ENCODE measurements at places on chromosomes 2 and 18.

- H3K27ac ChIP-seq = no peak overlapping the region
- H3K4me1 ChIP-seq = no peaks in the 10 kb centered on the region
- H3K4me3 ChIP-seq = no peak overlapping the region
- no peak for DNase-seq
Measured at GRCh38 chr2:222290736-222291484, 7.9 kb downstream of the PAX3 start.

DNA sequence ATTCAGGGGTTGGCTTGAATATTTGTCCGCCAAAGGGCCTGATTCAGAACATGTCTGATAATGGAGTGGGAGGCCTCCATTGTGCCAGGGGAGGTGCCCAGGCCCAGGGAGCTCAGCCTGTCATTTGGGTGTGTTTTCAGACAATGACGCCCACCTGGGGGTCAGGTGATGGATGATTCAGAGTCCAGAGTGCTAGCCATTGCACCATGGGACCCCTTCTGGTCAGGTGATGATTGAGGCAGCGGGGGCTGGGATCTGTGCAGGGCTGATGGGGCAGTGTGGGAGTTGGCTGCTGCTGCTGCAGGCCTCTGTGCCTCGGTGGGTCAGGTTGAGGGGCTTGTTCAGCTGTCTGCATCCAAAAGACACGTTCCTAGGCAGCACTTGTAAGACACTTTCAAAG, 8.3 kb upstream of the ARHGEF4 start:
- H3K4me3 ChIP-seq = no peak overlapping the region
- H3K4me1 ChIP-seq = no peaks in the 10 kb centered on the region
- DNase-seq = no peak
- H3K27ac ChIP-seq = no peak overlapping the region

GRCh38 chr18:58426611-58427010, 202.3 kb downstream of the ALPK2 start:
- H3K4me1 ChIP-seq = no peaks in the 10 kb centered on the region
- H3K4me3 ChIP-seq = no peak overlapping the region

- H3K36me3 ChIP-seq = peaks cover 4% of the 10 kb centered on the region
- no peak for DNase-seq
- no peaks in the 10 kb centered on the region for H3K27me3 ChIP-seq
- H3K27ac ChIP-seq = peak overlapping the region; percentile 25
- H3K4me3 ChIP-seq = peak overlapping the region; percentile 68
Measured at GRCh38 chr2:74458938-74459363, 713 bp downstream of the WBP1 start.

DNA sequence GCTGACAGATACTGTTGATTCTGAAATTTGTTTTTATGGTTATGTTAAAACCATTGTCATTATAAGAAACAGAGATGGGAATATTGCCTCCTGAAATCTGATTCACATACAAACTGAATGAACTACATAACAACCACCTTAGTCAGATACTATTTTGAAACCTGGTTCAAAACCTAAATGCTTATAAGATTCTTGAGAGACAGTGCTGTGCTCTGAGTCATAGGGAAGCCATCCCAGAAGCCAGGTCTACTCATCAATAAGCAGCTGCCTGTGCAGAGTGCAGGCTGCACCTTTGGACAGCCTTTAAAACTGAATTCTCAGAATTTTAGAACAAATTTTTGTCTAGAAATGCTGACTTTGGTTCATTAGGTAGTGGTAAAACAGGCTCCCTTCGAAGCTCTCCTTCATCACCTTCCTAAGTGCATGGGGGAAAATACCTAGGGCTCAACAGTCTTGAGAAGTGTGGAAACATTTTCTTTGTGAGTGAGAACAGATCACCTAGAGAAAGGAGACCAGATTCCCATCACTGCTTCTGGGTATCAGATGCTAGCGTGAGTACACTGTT, at the start of gene SERPINB7:
Gene SERPINB7 (plus strand): TSS at position 253 of the 565 bp plus-strand sequence. CDS start 6,955 bp downstream, outside the sequence.
- H3K36me3 ChIP-seq = no peaks in the 10 kb centered on the region
- H3K4me1 ChIP-seq = no peaks in the 10 kb centered on the region
- no peak within 1 kb of the TSS for H3K4me3 ChIP-seq
- H3K27ac ChIP-seq = no peak within 1 kb of the TSS
- DNase-seq = no peak

GRCh38 chr18:621291-622043, 24.7 kb downstream of the CLUL1 start:
- H3K4me1 ChIP-seq = no peaks in the 10 kb centered on the region
- DNase-seq = no peak
- no peaks in the 10 kb centered on the region for H3K36me3 ChIP-seq
- no peak overlapping the region for H3K4me3 ChIP-seq
- no peak overlapping the region for H3K27ac ChIP-seq
- no peaks in the 10 kb centered on the region for H3K27me3 ChIP-seq

DNA sequence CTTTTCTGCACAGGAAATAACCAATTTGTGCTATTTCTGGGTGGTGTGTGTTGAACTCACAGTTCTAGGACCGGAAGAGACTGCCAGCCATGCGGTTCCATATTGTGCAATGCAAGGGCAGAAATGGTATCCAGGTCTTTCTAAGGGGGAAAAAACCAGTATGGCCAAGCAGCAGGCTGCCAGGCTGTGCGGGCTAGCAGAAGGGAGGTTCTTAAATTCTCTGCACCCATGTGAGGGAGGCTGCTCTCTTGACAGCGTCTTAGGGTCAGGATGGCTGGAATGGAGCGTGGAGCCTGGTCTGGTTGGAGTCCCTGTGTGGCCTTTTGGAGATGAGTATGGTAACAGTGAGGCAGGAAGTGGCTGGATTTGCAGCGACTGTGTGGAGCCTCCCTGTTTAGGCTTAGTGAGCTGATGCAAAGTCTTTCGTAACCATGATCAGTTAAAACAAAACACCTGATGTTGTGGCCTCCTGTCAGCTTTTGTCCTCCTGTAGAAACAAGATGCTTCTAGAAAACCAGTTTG, 52.6 kb downstream of the NCK2 start:
- no peak overlapping the region for H3K27ac ChIP-seq
- H3K4me1 ChIP-seq = no peaks in the 10 kb centered on the region
- H3K27me3 ChIP-seq = no peaks in the 10 kb centered on the region

DNA sequence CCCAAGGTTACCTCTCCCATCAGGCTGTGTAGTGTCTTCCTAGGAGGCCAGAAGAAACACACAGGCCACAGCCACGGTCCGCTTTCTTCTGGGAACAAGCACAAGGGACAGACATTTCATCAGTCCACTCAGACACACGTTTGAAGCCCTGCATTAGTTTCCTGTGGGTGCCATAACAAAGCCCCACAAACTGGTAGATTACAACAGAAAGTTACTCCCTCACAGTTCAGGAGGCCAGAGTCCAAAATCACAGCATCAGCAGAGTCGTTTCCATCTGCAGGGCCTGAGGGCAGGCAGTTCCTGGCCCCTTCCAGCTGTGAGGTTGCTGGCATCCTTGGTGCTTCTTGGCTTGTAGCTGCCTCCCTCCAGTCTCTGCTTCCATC, 8.8 kb upstream of the PRLH start:
- peaks cover 9% of the 10 kb centered on the region for H3K4me1 ChIP-seq
- no peaks in the 10 kb centered on the region for H3K36me3 ChIP-seq

- H3K4me1 ChIP-seq = peaks cover 8% of the 10 kb centered on the region
- no peak for DNase-seq
- no peaks in the 10 kb centered on the region for H3K36me3 ChIP-seq
- peak overlapping the region; percentile 82 for H3K4me3 ChIP-seq
- no peak overlapping the region for H3K27ac ChIP-seq
Measured at GRCh38 chr2:199851883-199852282, 891 bp upstream of the FTCDNL1 start.

DNA sequence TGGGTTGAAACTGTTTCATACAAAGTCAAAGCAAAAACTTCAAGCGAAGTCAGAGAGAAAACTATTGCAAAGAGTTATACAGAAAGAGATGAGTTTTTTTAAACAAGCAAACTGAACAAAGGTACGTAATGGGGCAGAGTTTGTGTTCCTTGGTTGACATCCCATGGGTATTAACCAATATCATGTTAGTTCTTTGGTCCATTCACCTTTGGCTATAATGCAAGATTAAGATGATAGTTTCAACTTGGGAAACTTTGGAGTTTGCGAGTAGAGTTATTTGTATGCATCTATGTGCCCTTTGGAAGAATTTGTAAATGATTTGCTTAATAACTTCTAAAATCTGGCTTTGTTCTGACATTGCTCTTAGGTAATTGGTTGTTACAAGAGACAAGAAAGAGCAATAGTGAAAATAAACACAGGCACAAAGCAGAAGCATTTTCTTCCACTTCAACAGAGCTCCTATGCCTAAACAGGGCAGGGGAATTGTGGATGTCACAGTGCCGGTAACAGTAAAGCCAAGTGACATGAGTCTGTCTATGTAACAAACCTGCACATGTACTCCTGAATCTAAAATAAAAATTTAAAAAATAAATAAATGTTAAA, 936.1 kb downstream of the SUCLG1 start:
- no peak overlapping the region for H3K27ac ChIP-seq
- H3K4me3 ChIP-seq = no peak overlapping the region
- DNase-seq = no peak
- peaks cover 4% of the 10 kb centered on the region for H3K27me3 ChIP-seq

DNA sequence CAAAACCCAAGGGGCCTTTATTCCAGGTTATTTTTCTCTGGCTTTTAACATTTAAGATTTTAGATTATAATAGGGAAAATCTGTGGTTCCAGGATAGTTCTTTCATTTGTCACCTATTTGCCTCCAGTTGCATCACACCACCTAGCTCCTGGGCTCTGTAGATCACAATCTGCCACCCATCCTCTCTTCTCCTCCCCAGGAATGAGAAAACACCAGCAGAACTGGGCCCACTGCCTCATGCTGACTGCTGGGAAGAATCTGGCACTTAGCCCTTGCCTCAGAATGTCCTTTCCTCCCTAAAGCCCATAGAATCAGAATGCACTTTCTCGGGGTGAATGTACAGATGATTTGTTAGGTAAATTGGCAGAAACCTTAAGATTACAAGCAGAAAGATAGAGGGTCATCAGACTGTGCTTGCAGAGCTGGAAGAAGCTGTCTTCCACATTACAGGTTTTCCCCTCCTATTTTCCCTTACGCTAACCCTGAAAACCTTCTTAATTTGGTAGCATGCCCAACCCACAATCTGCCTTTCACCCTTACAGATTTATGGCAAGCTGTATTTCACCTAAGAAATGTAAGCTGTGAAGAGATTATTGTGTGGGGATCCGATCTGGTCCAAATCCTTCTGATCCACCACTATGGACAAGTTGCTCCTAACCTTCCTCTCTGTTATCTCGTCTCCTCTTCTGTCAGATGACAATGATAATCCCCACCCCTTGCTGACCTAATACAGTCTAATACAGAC, 72.6 kb downstream of the LRRC30 start:
- no peak overlapping the region for H3K27ac ChIP-seq
- no peaks in the 10 kb centered on the region for H3K36me3 ChIP-seq
- no peaks in the 10 kb centered on the region for H3K4me1 ChIP-seq
- no peak overlapping the region for H3K4me3 ChIP-seq
- no peak for DNase-seq

- DNase-seq = peak; percentile 51
- peaks cover 17% of the 10 kb centered on the region for H3K36me3 ChIP-seq
- peaks cover 12% of the 10 kb centered on the region for H3K4me1 ChIP-seq
- peak within 1 kb of the TSS; percentile 92 for H3K4me3 ChIP-seq
Measured at GRCh38 chr18:61892683-61893308, at the start of gene RNF152. Gene RNF152, minus strand, starts transcription at chr18:61893007. Its CDS starts 76,544 bp downstream, at chr18:61816463.

- H3K36me3 ChIP-seq = peaks cover 93% of the 10 kb centered on the region
- no peak for DNase-seq
- no peak overlapping the region for H3K27ac ChIP-seq
- H3K4me1 ChIP-seq = no peaks in the 10 kb centered on the region
Measured at GRCh38 chr2:86138736-86139625, 32.9 kb downstream of the PTCD3 start.
